Right renal cortex interstitium (tissue), 3 donors: ENCODE measurements at places on chromosomes 13 and 19. TPM values are rescaled to one million over a fixed set of nuclear protein-coding genes. Genes with fewer than 3 reads are reported as not detected.

RBM42 gene
- polyA plus RNA-seq, result 55.0 TPM

DNA sequence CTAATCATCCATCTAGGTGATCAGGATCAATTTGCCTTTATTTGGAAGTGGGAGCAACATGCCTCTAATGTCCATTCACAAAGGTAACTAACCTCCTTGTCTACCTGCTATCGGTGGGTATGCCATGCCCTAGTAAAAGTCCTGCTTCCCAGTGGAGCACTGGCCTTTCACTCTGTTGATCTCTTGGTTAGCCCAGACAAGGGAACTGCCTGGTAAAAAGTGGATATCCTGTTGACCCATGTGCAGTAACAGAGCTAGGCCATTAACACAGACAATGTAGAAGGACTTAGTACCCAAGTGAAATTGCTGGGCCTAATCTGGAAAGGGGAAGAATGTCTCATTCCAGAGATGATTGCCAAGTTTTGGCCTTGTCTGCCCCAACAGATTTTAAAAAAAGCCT is 171.5 kb upstream of the CSNK1A1L start:
- no peak for DNase-seq

SMAD9 gene
- 29.3 TPM for polyA plus RNA-seq

HSPB6 gene
- 18.7 TPM for polyA plus RNA-seq

GRCh38 chr13:112160558-112160957 is 93.6 kb downstream of the SOX1 start:
- no peak for DNase-seq

KCNC3 gene
- polyA plus RNA-seq, result 27.1 TPM

- DNase-seq, result no peak
Observed at GRCh38 chr13:43058831-43059230, 35.4 kb downstream of the DNAJC15 start.
